ENCODE measurements at places on chromosomes 2 and 18.

DNA sequence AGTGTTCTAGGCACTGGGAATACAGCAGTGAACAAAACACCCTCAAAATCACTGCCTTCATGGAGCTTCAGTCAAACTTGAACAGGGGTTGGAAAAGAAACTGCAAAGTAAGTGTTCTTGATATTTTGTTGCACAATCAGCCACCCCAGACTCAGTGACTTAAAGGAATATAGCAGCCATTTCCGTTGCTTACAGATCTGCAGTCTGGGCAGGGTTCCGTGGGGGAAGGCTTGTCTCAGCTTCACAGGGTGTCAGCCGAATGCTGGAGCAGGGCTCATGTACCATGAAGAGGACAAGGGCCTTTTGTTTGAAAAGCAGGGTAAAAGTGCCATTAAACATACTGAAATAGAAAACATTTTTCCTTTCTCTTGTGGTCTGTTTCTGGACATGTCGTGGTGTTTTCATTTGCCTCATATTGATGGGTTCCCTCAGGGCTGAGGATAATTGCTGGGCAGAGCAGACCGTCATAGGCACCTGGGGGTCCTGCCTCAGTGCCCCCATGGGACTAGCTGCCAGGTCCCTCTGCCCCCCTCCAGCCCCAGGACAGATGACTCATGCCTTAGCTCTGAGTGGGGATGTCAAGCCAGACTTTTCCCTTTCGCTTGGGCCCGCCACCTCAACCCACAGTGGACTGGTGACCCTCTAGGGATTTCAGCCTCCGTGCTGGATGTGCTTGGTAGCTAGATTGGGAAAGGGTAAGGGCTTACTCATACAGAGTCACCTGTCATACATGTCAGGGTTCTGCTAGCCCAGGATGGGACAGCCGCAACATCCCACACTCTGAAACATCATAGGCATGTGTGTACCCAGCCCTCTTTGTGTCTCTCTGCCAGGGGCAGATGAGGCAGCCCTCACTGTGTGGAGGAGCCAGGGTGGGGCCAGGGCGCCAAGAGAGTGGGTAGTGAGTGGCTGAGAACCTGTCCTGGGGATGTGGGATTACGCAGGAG is 96.5 kb downstream of the PTPRM start:
- no peak for DNase-seq

DNA sequence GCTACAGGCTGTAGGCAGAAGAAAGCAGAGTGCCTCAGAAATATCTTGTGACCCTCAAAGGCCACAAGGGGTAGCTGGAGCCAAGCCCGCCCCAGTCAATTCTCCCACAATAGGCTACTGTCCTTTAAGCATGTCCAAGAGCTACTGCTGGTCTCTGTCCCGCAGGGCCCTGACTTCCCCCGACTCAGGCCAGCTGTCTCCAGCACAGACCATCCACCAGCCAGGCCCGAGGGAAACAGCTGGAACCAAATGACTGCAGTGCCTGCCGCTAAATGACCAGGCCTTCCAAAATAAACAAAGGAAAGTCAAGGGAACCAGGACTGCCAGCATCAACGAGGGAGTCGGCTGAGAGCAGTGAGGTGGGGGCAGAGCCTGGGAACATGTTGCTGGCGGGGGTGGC is 36.7 kb downstream of the MCFD2 start:
- DNase-seq, result no peak

GRCh38 chr2:239445771-239446524 is 45.1 kb upstream of the HDAC4 start:
- DNase-seq, result no peak

DNA sequence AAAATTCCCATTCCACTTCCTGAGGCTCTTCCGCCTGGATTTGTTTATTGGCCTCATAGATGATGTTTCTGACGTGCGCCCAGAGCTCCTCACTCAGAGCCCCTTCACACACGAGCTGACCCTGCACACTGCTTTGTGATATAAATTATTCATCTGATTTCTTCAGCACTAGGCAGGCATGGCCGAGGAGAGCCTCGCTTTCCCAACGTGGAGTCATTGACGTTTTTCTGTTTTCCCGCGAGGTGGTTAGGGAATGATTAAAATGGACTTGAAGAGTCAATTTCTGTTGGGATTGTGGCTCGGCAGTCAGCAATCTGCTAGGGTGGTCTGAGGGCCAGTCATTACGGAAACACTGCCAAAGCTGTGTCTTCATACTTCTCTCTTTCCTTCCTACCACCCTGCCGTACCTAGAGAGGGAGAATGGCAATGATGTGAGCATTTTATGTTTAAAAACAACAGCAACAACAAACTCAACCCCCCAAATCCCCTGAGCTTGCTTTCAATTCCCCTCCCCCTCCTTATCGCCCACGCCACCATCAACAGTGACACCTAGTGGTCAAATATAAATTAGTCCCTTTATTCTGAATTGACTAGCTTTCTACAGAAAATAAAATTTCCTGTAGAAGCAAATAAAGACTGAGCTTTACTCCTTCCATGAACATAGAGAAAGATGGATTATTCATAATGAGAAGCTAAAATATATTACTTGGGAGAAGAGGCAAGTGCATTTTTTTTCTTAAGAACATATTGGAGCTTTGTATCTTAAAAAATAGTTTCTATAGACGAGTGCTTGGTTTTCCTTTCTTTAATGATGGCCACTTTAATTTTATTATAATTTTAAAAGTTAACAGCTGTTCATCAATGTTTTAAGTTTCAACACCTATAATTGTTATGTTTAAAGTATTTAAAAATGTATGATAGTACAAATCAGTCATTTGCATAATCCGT is 285.1 kb downstream of the MTX2 start:
- DNase-seq, result no peak

GRCh38 chr2:135742325-135742757 is 686 bp downstream of the UBXN4 start:
- DNase-seq, result no peak

DNA sequence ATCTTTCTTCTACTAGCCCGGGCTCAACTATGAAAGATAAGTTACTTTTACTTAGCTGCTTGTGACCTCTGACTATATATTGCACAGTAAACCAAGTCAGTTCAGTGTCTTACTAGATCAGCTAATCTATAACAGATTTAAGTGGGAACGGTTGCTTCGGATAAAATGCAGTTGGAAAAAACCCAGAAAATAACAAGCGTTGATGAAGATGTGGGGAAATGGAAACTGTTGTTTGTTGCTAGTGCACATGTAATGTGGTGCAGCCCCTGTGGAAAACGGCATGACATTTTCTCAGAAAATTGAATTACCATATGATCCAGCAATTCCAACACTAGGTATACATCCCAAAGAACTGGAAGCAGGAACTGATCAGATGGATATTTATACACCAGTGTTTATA is 248.5 kb downstream of the PRKCE start:
- DNase-seq, result peak; percentile 10

DNA sequence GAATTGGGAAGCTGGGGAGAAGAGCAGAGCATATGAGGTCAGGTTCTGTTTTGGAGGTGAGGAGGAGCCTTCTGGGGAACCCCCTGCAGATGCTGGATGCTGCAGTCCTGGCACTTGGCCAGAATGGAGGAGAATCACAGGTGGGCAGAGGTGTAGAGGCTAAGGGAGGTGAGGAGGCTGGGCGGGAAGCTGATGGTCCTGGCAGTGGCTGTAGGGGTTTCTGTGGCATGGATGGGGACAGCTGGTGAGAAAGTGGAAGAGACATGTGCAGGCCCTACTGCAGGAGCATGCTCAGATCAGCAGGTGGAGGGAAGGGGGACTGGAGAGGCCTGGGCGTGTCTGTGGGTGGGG is 101.3 kb downstream of the DYSF start:
- DNase-seq, result no peak

DNA sequence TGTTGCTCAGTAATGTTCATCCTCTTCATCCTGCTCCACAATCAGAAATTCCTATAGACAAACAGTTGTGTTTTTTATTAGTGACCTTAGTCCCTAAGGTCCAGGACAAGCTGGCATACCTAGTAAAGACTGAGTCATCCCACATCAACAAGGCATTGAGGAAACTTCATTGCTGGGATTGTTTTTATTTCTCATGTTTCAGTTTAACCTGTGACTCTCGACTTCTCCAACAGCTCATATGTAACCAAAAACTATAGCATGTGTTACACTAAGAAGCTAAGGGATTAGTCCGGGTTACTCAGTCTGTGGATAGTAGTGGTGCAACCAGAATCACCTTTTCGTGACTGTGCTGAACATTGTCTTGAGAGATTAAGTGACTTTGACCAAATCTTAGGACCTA is 292.1 kb downstream of the RDH14 start:
- DNase-seq, result no peak

DNA sequence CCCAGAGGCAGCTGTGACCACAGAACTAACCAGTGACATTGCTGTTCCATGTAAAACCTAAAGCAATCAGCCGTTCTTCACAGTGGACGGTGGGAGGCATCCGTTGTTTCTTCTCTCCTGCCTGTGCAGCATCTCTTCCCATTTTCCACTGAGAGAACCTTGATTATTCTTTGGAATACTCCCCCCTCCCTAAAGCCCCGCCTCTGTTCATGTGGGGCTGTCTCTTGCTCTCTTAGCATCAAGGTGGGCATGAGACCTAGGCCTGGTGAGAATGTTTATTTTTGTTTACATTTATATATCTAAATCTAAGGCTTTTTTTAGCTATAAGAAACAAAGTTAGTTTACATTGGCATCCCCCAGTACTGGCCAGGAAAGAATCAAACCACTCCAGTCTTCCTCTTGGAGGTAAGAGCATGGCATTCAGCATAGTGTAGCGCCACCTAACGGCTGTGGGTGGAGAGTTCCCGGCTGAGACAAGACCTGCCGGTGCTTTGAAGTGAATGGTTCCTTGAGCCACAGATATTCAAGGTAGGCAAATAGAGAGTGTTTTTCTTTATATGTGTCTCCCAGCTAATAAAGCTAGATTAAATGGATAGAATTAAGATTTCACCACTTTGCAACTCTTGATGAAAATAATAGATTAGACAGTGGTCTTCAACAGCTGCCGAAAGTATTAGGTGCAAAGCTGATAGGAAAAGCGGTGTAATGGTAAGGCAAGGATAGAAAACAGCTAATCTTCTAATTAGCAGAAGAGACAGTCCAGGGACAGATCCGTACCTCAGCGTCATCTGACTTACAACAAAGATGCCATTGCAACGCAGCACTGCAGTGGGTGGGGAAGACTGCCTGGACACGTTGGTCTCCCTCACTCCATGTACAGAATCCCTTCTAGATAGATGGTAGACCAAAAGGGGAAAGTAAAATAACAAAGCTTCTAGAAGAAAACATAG is 219.6 kb upstream of the RAB12 start:
- DNase-seq, result peak; percentile 46

- DNase-seq, result no peak
Observed at GRCh38 chr18:69399253-69399652, 1.4 kb upstream of the DOK6 start.

DNA sequence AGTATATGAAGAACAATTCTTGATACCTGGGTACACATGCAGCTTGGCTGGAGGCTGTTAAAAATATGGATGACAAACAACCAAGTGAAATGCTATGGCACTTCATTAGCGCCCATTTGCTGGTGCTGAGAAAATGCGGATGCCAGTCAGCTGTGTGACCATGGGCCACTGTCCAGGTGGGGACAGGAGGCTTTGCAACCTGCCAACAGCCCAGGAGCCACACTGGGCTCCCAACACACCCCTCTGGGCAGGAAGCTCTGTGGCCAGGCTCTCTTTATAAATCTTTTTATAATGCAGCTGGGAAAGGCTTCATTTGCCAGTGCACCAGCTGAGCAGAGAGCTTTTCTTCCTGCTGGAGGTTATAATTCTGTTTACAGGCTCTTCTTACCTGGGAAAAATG is 19.9 kb downstream of the RNF144A start:
- no peak for DNase-seq

DNA sequence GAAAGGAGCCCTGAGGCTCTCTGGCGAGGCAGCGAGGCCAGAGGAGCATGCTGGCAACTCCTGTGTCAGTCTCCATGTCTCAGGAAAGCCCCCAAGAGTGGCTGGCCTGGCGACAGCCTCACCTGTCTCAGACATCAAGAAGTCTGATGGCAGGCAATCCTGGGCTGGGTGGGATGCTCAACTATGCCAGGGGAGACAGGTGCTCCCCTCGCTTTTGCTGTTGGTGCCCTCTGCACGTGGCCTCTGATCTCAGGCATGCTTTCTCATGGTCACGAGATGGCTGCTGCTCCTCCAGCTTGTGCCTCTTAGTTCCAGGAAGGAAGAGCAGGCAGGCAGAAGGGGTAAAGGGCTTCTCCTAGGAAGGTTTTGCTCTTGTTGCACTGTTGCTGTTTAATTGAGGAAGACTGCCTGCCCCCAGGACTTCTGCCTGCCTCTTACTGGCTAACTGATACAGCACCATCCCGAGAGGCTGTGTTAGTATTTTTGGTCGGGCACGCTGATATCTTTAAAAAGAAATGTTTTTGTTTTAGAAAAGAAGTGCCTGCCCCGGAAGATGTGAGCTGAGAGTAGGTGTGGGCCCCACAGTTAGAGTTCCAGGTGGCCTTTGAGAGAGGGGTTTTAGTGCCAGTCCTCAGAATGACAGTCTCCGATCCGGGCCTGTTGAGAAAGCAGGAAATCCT is 344.8 kb upstream of the HS6ST1 start:
- no peak for DNase-seq

- no peak for DNase-seq
Observed at GRCh38 chr2:132971310-132972061, 301.5 kb upstream of the LYPD1 start.

DNA sequence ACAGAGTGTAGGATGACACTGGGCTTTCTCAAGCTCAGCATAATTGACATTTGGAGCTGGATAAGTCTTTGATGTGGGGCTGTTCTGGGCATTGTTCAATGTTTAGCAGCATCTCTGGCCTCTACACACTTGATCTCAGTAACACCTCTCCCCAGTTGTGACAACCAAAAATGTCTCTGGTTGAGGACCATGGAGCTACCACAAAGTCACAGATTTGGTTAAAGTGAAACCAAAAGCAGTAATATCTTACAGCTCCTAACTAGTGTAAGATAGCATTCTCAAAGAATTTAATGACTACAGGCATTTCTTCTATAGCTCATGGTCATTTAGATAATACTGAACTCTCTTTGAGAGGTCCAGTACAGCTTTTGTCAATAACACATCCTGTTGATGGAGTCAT is 23.4 kb upstream of the PAX3 start:
- DNase-seq, result no peak

DNA sequence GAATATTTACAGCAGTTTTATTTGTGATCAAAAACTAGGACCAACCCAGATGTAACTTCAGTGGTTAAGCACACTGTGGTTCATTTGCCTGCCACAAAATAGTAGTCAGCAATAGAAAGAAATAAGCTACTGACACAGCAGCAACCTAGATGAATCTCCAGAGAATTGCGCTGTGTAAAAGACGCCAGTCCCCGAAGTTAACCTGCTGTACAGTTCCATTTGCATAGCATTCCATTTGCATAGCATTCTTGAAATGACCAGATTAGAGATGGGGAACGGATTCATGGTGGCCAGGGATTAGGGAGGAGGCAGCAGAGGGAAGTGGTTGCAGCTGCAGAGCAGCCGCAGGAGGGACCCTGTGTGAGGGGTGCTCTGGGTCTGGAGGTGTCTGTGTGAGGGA is 39.3 kb upstream of the NFATC1 start:
- DNase-seq, result no peak
